Bronchial smooth muscle cell (primary cell): ENCODE measurements at places on chromosomes 13 and 19. TPM values are rescaled to one million over a fixed set of nuclear protein-coding genes. Genes with fewer than 3 reads are reported as not detected.

TUBA3C gene
- not detected in 2 replicates for total RNA-seq

EEF1AKMT1 gene
- 10.8 and 11.0 TPM in 2 replicates for total RNA-seq

IFI30 gene
- total RNA-seq: 9.5 and 35.3 TPM in 2 replicates

COPE gene
- total RNA-seq: 166 and 228 TPM in 2 replicates

SPTBN4 gene
- total RNA-seq: 11.4 and 11.7 TPM in 2 replicates

PSPC1 gene
- 36.0 and 40.0 TPM in 2 replicates for total RNA-seq

FLT3 gene
- not detected in 2 replicates for total RNA-seq

MLNR gene
- not detected in 2 replicates for total RNA-seq

TIMM50 gene
- total RNA-seq: 37.1 and 46.2 TPM in 2 replicates

CACNG6 gene
- total RNA-seq: 0.34 and 0.47 TPM in 2 replicates

PRKCG gene
- total RNA-seq: 0.17 TPM in 1 of 2 replicates, not detected in the other

CHST8 gene
- not detected in 2 replicates for total RNA-seq

NLRP4 gene
- total RNA-seq: not detected in 2 replicates

BBC3 gene
- total RNA-seq: 17.5 and 18.4 TPM in 2 replicates

KLHL1 gene
- not detected in 2 replicates for total RNA-seq

KIR3DL1 gene
- not detected in 2 replicates for total RNA-seq

TEX101 gene
- total RNA-seq: not detected in 2 replicates

DIRAS1 gene
- 2.0 and 7.2 TPM in 2 replicates for total RNA-seq

KLF1 gene
- total RNA-seq: not detected in 2 replicates

RPL13A gene
- 2,925 and 3,389 TPM in 2 replicates for total RNA-seq

ZNF730 gene
- 0.52 and 0.63 TPM in 2 replicates for total RNA-seq

ZSWIM9 gene
- total RNA-seq: 2.2 and 2.5 TPM in 2 replicates

KIR2DL3 gene
- total RNA-seq: not detected in 2 replicates

CABP5 gene
- total RNA-seq: not detected in 2 replicates

USP12 gene
- total RNA-seq: 12.5 and 18.6 TPM in 2 replicates

NMRK2 gene
- not detected in 2 replicates for total RNA-seq

IL17D gene
- total RNA-seq: 1.4 and 2.0 TPM in 2 replicates

CLEC17A gene
- 0.09 and 0.16 TPM in 2 replicates for total RNA-seq
